Activated naive CD4-positive, alpha-beta T cell (primary cell): ENCODE measurements at places on chromosomes 6 and 20.

- DNase-seq: no peak
Observed at GRCh38 chr6:22886650-22887581, 317.6 kb downstream of the HDGFL1 start.

- no peak for DNase-seq
Observed at GRCh38 chr20:53738039-53738944, 144.7 kb upstream of the ZNF217 start.

DNA sequence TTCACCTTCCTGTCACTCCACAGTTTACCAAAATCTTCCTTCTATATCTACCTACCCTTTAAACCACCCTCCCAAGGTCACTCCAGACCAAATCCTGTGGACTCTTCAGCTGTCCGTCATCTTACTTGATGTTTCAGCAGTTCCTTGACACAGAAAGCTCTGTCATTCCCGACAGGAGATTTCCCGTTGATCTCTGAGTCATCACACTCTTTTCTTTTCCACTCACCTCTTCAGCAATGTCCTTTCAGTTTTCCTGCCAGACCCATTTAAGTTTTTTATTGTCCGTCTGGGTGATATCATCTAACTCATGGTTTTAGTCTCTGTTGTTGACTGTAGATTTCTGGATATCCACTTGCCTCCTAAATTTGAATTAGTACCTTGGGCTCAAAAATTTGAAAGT is 69.9 kb upstream of the SCGN start:
- DNase-seq: no peak

GRCh38 chr6:112330879-112331265 is 16.3 kb upstream of the RFPL4B start:
- no peak for DNase-seq

- DNase-seq: no peak
Observed at GRCh38 chr20:5584678-5585077, 165.5 kb upstream of the SHLD1 start.

DNA sequence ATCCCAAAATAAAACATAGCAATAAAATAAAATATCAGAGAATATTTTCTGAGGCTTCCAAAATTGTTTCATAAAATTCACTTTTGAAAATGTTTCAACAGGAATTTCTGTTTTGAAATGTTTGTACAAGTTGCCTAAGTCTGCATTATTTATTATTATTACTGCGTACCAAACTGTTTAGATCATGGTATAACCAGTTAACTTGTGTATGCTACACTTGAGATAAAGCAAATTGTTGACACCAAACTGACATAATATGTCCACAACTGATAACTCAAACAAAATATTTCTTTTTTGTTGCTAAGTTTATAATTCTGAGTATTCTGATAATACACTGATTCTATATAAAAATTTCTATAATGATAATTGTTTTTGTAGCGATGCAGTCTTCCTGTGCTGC is 531.8 kb upstream of the EYS start:
- DNase-seq: no peak

DNA sequence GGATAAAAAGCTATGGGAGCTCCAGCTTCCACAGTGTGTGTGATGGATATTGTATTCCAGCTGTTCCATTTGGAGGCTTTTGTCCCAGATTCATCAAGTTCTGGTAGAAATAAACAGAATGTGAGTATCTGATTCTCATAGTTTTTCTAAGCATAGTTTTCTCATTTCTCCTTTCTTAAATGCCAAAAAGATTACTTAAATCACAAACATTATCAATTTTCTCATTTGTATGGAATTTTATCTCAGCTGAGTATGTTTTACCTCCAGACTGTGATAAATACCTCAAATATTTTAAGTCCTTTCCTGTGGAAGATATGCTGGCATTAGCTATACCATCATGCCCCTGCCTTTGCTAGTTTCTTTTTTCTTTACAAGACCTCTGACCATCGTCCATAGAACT is 767.3 kb downstream of the TFAP2A start:
- no peak for DNase-seq

DNA sequence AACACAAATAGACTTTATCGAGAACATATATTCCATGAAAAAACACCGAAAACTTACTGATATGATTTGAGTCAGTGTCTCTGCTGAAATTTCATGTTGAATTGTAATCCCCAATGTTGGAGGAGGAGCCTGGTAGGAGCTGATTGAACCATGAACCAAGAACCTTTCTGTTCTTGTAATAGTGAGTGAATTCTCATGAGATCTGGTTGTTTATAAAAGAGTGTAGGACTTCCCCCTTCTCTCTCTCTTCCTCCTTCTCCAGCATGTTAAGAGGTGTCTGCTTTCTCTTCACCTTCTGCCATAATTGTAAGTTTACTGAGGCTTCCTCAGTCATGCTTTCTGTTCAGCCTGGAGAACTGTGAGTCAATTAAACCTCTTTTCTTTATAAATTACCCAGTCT is 1289.3 kb upstream of the CITED2 start:
- no peak for DNase-seq

DNA sequence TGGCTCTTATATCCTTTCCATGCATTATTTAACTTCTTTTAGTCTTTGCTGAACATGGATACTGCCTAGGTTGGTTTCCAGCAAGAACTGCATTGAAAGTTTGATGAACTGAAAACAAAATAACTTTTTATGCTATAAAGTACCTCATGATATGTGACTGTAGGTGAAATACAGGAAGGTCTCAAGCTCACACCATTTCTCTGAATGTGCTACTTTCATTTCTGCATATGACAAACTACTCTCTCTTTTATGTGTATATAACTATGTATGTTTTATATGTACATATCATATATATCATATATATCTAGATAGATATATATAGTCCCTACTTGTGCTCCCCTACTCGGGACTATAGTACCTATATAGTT is 65.9 kb downstream of the AIG1 start:
- DNase-seq: no peak

GRCh38 chr6:105611606-105612005 is 208.7 kb upstream of the PREP start:
- DNase-seq: no peak

DNA sequence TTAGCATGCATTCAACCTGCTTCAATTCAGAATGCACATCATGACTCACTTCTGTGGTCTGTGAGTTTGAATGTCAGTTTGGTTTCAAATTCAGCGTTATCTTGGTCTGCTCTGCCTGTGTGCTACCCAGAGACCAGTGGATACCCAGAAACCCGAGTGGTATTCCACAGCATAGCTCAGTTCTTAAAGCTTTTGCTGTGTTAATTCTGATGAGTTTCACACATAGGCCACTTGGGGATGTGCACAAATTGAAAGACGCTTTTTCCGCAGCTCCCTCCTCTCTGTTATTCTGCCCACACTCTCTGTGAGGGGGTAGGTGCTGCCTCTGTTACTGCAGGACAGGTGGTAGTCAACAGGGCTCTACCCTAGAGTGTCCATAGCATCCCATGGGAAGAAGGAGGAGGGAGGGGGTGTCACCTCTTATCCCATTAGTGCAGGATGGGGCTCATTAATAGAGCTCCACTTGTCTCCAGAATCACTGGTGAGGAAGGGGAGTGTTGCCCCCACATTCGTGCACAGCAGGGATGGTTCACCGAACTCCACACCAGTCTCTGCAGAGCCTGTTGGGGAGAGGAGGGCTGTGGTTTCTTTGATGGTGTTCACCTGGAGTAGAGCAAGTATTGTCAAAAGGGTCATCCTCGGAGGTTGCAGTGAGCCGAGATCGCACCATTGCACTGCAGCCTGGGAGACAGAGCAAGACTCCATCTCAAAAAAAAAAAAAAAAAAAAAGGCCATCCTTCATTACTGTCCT is 29.2 kb upstream of the SDCBP2 start:
- DNase-seq: no peak

DNA sequence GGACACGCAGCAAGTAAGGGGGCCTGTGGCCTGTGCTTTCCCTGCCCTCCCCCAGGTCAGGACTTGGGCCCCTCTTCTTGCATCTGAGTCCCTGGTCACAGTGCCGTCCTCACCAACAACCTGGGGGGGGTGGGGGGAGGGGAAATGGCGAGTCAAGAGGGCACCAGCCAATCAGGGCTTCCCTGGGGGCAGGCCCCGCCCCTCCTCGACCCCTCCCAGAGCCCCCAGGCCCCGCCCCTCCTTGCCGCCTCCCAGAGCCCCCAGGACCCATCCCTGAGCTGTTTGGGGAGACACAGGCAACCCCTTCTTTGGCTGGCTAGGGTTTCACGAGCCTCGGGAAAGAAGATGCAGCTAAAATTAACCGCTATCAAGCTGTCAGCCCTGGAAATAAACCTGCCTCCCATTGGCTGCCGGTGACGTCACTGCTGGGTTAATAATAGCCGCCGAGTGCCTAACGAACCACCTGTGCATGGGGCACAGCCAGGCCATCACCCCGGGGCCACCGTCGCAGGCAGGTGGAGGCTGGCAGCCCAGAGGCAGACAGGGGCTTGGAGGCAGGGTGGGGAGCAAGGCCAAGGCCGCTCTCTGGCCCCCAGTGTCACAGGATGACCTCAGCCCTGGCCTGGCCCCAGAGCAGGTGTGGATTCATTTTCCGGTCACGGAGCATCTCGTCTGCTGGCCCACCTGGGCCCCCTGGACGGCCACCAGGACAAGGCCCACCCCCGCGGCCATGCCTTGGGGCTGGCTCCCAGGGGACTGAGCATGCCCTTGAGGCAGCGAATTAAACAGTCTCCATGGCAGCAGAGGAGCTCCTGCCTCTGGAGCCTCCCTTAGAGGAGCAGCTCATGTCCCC is 3.2 kb upstream of the EEF1A2 start:
- no peak for DNase-seq

- DNase-seq: no peak
Observed at GRCh38 chr6:4446982-4447381, 311.6 kb upstream of the ECI2 start.

DNA sequence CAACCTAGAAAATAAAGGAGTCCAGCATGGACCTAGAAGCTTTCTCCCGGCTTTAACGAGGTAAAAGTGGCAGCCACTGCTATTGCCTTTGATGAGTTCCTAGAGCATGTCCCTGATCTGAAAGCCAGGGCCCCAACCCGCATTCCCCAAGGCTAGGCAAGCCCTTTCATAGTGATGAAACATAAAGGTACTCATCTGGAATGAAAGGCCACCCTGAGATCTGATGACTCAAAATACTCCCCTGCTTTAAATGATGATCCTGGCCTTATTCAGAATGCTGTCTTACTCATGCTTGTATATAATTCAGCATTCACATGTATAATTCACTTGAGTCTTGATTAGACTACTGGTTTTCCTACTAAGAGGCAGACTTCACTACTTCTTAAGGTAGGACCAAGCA is 21.3 kb downstream of the TTPAL start:
- DNase-seq: no peak

DNA sequence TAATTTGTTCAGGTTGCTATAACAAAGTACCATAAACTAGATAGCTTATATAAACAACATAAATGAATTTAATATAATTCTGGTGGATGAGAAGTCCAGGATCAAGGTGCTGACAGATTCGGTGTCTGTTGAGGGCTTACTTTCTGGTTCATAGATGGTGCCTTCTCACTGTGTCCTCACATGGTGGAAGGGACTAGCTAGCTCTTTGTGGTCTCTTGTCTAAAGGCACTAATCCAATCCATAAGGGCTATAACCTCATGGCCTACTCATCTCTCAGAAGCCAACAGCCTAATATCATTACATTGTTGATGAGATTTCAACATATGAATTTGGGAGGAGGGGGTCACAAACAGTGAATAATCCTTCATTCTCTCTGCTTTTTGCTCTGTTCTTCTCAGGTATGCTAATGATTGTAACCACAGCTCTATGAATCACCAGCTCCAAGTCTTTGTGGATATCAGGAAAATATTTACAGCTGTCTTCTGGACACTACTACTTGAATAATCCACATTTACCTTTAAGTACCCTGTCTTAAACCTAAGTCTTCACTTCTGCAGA is 122.3 kb downstream of the NKAIN2 start:
- no peak for DNase-seq

- no peak for DNase-seq
Observed at GRCh38 chr6:145099713-145100112, 635.6 kb downstream of the EPM2A start.

DNA sequence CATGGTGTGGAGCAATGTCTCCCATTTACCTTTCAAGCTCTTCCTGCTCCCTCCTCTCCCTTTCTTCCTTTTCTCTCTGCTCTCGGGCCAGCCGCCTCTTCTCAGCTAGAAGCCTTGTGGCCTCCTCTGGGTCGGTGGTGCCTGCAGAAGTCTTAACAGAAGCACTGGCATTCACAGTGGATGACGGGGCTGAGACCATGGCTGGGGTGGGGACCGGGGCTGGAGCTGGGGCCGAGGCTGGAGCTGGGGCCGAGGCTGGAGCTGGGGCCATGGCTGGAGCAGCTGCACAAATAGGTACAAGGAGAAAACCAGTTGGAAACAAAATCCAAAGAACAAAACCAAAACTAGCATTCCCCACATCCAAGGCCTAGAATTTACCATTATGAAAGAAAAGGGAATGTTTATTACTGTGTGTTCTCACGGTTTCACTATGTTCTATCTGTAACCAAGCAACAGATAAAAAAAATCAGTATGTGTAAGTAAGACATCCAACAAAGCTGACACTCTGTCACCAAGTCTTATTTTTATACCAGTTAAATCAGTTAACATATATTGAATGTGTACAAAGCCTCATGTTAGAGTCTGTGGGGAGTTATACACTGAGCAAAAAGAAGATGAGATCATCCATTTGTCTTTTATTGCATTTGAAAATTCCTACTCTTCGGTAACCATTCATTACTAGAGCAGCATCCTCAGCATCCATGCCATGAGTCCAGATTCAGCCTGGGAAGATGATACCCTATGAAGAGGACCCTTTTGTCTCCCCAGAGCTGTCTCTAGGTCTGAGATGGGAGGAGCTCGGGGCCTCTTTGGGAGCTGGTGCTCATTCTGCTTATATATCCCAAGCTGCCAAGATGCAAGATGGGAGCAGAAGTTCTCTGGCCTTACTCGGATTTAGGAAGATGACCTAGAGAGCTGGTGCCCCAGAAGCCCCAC is 73.0 kb upstream of the BCLAF1 start:
- no peak for DNase-seq

DNA sequence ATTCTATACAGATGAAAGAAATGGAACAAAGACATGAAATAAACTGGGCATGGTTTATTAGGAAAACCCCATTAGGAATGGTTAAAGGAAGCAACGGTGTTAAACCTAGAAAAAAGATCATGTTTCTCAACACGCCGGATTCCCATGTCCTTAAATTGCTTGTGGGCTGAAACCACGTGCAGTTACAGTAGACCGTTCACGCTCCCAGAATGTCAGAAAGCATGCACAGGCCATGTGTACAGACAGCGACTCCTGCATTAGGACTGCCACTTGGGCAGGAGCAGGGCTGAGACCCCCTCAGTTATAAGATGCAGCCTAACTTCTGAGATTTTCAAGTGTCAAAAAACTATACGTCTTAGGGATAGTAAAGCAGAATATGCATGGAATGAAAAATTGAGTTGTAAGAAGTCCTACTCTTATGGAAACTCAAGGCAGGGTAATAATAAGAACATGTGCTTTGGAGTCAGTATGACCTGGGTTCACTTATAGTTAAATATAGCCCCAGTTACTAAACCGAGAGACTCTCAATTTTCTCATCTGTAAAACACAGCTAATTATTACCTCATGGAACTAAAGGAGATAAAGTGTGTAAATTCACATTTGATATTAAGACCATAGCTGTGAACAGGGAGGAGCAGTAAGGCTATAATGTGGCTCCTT is 174.0 kb upstream of the UST start:
- DNase-seq: no peak

GRCh38 chr6:108581237-108581931 is 20.7 kb downstream of the FOXO3 start:
- DNase-seq: no peak
